ENCODE measurements at places on chromosomes 7 and 10. TPM values are rescaled to one million over a fixed set of nuclear protein-coding genes. Genes with fewer than 3 reads are reported as not detected.

- no peak overlapping the region for H3K4me3 ChIP-seq
- no peak for DNase-seq
- H3K27me3 ChIP-seq, result no peaks in the 10 kb centered on the region
- H3K4me1 ChIP-seq, result peaks cover 42% of the 10 kb centered on the region
Measured at GRCh38 chr7:77808517-77808916, 9.9 kb downstream of the PHTF2 start.

DNA sequence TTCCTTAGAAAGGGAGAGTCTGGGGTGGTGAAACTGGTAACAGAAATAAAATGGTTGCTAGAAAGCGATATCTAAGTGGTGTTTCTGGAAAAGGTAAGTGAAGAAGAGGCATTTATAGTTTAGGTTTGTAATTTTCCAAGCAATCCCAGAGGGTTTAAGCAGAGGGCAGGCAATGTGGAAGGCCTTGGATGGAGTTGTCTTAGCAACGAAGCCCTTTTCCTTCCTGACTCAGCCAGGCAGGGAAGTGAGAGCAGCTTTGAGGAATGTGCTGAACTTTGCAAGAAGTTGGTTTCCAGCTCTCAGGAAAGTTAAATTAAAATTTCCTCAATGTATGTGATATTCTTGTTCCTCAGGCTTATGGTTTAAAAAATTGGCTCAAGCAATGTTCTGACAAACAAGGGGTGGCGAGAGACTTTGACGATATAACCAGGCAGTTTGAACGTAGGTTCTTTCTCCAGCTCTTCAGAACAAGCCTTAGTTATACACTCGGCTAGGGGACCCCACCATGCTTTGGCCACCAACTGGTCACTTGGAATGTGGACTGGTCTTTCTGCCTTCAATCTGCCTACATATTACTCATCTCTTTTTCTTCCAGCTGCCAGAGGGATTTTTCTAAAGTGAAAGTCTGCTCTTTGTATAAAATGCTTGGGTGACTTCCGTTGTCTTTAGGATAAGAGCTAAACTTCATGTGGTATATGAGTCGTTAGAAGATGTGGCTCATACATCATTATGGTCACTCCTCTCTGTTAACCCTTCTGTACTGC is 66.9 kb upstream of the SLC25A13 start:
- H3K4me3 ChIP-seq, result no peak overlapping the region
- DNase-seq, result no peak
- peaks cover 31% of the 10 kb centered on the region for H3K27me3 ChIP-seq

DNA sequence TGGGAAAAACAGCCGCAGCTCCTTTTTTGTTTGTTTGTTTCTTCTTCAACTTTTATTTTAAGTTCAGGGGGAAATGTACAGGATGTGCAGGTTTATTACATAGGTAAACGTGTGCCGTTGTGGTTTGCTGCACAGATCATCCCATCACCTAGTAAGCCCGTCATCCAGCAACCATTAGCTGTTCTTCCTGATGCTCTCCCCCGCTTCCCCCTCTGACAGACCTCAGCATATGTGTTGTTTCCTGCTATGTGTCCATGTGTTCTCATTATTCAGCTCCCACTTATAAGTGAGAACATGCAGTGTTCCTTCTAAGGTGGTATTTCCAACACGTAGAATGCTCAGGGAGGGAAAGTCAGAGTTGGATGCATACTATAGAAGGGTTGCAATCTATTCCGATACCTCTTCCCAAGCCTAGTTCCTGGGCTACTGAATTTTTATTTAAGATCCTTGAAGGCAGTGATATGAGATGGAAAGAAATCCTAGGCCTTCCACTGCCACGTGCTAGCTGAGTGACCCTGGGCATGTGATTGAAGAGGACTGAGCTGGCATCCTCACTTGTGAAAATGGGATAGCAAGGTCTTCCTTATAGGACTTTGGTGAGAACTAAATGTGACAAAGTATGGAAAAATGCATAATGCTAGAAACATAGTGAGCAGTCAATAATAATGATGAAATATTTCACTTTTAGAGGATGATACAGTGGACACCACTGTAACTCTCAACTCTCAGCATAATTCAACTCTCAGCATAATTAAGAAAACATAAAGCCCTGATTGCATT is 278.5 kb downstream of the REEP3 start:
- peaks cover 6% of the 10 kb centered on the region for H3K27me3 ChIP-seq
- peaks cover 8% of the 10 kb centered on the region for H3K4me1 ChIP-seq
- no peaks in the 10 kb centered on the region for H3K36me3 ChIP-seq
- DNase-seq, result no peak
- H3K27ac ChIP-seq, result no peak overlapping the region
- no peak overlapping the region for H3K4me3 ChIP-seq

GRCh38 chr7:15977663-15978062 is 291.2 kb upstream of the MEOX2 start:
- no peak overlapping the region for H3K27ac ChIP-seq
- H3K36me3 ChIP-seq, result no peaks in the 10 kb centered on the region
- H3K4me3 ChIP-seq, result no peak overlapping the region
- no peaks in the 10 kb centered on the region for H3K4me1 ChIP-seq

DNA sequence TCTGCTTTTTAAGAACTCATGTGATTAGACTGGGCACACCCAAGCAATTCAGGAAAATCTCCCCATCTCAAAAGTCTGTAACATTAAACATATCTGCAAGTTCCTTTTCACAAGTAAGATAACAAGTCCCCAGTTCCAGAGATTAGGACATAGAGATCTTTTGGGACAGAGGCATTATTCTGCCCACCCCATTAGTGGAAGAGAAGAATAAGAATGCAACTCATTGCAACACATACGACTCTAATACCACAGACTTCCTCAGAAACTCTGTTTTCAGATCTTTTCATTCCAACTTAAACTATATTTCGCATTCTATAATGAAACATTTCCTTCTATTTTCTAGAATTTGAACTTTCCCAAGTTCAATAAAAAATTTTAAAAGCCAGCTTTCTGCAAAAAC is 137.7 kb downstream of the SEMA3C start:
- peaks cover 9% of the 10 kb centered on the region for H3K36me3 ChIP-seq
- no peak overlapping the region for H3K4me3 ChIP-seq
- no peak for DNase-seq
- no peak overlapping the region for H3K27ac ChIP-seq

- H3K36me3 ChIP-seq, result peaks cover 5% of the 10 kb centered on the region
- peak overlapping the region; percentile 99 for H3K27ac ChIP-seq
- H3K27me3 ChIP-seq, result no peaks in the 10 kb centered on the region
- peak overlapping the region; percentile 71 for H3K4me3 ChIP-seq
- DNase-seq, result no peak
- H3K4me1 ChIP-seq, result peaks cover 54% of the 10 kb centered on the region
Measured at GRCh38 chr7:131057015-131057793, 270.5 kb upstream of the MKLN1 start.

HMX3 gene
- not detected for total RNA-seq

GNAT3 gene
- total RNA-seq, result not detected

TWIST1 gene
- total RNA-seq, result not detected

All from natural killer cell treated with Interleukin-12 subunit alpha and Interleukin-12 subunit beta and Interleukin-15 and Interleukin-18, amount 100 ng/mL, for 72 hours (primary cell).